Peyer's patch (tissue), 4 donors: ENCODE measurements at places on chromosomes 2 and 18. TPM values are rescaled to one million over a fixed set of nuclear protein-coding genes. Genes with fewer than 3 reads are reported as not detected.

DNA sequence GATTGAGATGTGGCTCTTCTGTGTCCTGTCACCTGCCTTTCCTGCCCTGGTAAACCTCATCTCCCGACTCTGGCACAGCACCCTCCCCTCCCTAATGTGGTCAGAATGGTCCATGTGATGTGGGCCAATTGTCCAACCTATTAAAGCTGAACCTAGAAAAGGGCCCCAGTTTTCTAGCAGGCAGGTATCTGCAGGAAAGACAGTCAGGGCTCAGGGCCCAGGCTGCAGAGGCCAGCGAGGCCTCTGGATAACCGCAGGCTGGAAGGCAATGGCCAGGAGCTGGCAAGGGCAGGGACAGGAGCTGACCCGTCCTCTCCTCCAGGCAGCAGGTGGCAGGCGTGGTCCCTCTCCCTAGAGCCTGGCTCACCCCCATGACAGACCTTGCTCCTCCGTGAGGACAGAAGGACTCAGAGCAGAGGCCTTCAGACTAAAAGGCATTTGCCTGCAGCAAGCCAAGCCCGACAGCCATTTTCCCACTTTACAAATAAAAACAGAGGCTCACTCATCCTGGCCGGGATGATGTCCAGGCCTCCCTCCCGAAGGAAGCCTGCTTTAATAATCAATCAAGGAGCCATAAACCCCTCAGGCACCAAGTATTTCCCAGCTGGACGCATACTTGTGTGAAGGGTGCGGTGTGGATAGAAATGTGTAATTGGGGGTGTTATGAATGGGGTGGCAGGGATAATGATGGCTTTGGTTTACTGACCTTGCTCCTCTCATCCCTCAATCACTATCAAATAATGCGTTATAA lies 107.1 kb downstream of the TWIST2 start:
- no peak for DNase-seq
- H3K4me1 ChIP-seq = no peaks in the 10 kb centered on the region
- no peaks in the 10 kb centered on the region for H3K36me3 ChIP-seq

GRCh38 chr2:67295851-67296250 lies 101.3 kb upstream of the ETAA1 start:
- DNase-seq = no peak
- no peaks in the 10 kb centered on the region for H3K36me3 ChIP-seq
- no peaks in the 10 kb centered on the region for H3K4me1 ChIP-seq
- no peaks in the 10 kb centered on the region for H3K27me3 ChIP-seq
- no peak overlapping the region for H3K27ac ChIP-seq
- no peak overlapping the region for H3K4me3 ChIP-seq

DNA sequence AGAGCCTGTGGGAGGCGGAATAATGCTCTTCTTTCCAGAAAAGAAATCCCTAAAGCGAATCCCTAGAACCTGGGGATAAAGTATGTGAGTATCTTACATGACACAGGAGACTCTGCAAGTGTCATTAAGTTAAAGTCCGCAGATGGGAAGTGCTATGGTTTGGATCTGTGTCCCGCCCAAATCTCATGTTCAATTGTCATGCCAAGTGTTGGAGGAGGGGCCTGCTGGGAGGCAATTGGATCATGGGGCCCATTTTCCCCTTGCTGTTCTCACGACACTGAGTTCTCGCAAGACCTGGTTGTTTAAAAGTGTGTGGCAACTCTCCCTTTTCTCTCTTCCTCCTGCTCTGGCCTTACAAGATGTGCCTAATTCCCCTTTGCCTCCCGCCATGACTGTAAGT lies 207.8 kb downstream of the MYT1L start:
- no peaks in the 10 kb centered on the region for H3K27me3 ChIP-seq
- H3K27ac ChIP-seq = no peak overlapping the region
- H3K4me1 ChIP-seq = no peaks in the 10 kb centered on the region
- H3K4me3 ChIP-seq = no peak overlapping the region
- no peak for DNase-seq

GRCh38 chr2:53631313-53632125 lies 136.1 kb upstream of the CHAC2 start:
- no peaks in the 10 kb centered on the region for H3K4me1 ChIP-seq
- no peak overlapping the region for H3K27ac ChIP-seq
- no peak for DNase-seq
- H3K36me3 ChIP-seq = no peaks in the 10 kb centered on the region

GRCh38 chr18:79203017-79203605 lies 133.9 kb downstream of the ATP9B start:
- no peaks in the 10 kb centered on the region for H3K4me1 ChIP-seq
- DNase-seq = no peak
- H3K4me3 ChIP-seq = no peak overlapping the region
- no peaks in the 10 kb centered on the region for H3K27me3 ChIP-seq
- H3K27ac ChIP-seq = no peak overlapping the region

DNA sequence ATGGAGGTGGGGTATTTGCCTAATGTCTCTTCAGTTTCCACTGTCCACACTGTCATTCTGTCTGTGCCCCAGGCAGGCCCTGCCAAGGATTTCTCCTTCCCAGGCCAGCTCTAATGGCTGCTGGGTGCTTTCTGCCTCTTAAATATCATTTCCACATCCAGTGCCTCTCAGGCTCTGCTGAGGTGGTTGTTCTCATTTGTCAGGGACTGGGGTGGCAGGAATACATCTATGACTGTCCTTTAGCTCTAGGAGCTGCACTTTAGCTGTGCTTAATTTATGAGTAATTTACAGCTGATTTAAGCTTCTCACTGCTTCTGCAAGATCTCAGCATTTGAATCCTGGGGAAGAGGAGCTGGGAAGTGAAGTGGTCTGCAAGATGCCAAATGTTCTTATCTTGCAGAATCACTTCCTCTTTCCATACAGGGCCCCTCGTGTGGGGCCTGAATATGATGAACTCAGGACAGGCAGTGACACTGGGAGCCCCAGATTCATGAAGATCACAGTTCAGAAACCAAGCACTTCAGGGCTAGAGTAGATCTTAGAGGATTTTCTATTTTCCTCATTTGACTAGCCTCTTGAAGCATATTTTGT lies 150.2 kb downstream of the FSHR start:
- no peaks in the 10 kb centered on the region for H3K36me3 ChIP-seq
- no peak for DNase-seq
- no peaks in the 10 kb centered on the region for H3K4me1 ChIP-seq

GRCh38 chr2:184304006-184304405 lies 294.3 kb upstream of the ZNF804A start:
- no peak for DNase-seq
- H3K4me3 ChIP-seq = no peak overlapping the region
- no peaks in the 10 kb centered on the region for H3K27me3 ChIP-seq
- no peak overlapping the region for H3K27ac ChIP-seq
- no peaks in the 10 kb centered on the region for H3K36me3 ChIP-seq

GRCh38 chr2:38438883-38439612 lies 62.0 kb upstream of the ATL2 start:
- no peak for DNase-seq
- H3K4me3 ChIP-seq = no peak overlapping the region
- no peak overlapping the region for H3K27ac ChIP-seq
- peaks cover 15% of the 10 kb centered on the region for H3K4me1 ChIP-seq

GRCh38 chr2:138716183-138716582 lies 64.0 kb downstream of the NXPH2 start:
- H3K27me3 ChIP-seq = no peaks in the 10 kb centered on the region
- H3K4me3 ChIP-seq = no peak overlapping the region
- H3K4me1 ChIP-seq = no peaks in the 10 kb centered on the region
- no peak overlapping the region for H3K27ac ChIP-seq

DNA sequence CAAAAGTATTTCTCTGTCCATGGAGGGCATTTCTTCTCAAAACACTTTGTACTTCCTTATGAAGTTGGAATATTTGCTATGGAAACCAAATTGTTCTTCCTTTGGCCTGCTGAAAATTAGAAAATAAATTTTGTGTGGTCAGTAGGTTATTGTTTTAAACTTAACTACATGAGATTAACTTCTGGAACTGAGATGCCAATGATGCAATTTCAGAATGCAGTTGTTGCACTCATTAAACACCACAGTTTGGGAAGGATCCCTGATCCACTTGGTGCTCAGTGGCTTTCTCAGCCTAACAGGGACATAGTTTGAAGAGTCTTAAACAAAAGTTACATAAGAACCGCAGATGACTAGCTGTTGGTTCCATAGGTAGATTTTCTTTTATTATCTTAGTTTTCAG lies 23.3 kb upstream of the IL1R1 start:
- H3K4me1 ChIP-seq = no peaks in the 10 kb centered on the region
- no peaks in the 10 kb centered on the region for H3K27me3 ChIP-seq
- no peak for DNase-seq
- no peak overlapping the region for H3K4me3 ChIP-seq
- H3K36me3 ChIP-seq = no peaks in the 10 kb centered on the region
- no peak overlapping the region for H3K27ac ChIP-seq

Gene TRIM54
- not detected for total RNA-seq

Gene RHBDD1
- total RNA-seq = 12.6 TPM

Gene IL1B
- 0.53 TPM for total RNA-seq
